T-helper 2 cell treated with Interferon-gamma antibody and Interleukin-4, amounts not matched to agents 5 μg/mL and 100 μg/mL, for 36 hours (primary cell): ENCODE measurements at places on chromosomes 3 and 15.

GRCh38 chr3:39275963-39276593, 3.8 kb downstream of the CX3CR1 start:
- no peak for DNase-seq

DNA sequence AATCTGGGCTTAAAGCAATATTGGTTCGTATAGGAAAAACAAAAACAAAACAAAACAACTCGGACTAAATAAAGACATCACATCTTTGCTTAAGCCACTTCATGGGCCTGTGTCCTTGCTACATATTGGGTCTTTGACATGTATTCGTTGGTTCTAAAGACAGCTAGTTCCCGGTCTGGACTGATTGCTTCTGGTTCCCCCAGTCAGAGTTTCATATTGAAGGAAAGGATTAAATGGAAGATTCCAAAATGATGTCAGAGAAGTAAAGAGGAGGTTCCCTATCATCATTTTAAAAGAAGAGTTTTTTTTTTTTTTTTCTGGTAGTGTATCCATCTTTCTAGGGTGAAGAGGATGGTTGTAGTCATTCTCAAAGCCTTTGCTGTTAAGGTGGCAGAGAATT, 2.3 kb downstream of the OXSR1 start:
- DNase-seq: no peak

GRCh38 chr15:95485367-95485766, 845.1 kb upstream of the NR2F2 start:
- no peak for DNase-seq

- no peak for DNase-seq
These were observed 20.7 kb downstream of the RASA2 start for GRCh38 chr3:141507392-141508066.

DNA sequence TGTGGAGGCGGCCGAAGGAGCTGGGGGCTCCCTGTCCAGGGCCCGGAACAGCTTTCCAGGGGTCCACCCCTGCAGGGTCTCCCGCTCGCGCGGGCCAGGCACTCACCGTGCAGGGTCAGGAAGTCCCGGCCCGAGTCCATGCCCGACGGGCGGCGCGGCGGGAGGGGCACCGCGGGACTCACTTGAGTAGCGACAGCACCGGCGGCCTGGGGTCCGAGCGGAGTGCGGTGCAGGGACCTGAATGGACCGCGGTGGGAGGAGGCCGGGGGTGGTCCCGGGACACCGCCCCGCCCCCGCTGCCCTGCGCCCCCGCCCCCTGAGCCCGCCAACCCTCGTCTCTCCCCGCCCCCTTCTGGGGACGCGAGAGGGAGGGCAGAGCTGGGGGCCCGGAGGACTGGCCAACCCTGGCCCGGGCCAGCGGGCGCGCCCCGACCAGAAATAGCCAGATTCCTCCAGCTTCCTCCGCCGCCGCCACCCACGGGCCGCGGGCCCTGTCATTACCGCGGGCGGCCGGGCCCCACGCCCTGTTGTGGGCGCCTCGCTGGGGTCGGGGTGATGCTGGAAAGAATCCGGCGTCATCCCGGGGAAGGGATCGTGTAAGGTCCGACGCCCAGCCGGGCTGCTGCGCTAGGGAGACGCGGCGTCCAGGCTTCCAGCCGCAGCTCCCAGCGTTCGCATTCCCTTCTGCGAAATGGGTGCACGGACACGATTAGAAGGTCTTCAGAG, at the start of gene PLCD1:
Gene PLCD1, minus strand, starts transcription at position 243 of the 726 bp plus-strand sequence. Its CDS starts 103 bp downstream, at position 140.
- DNase-seq: peak; percentile 28

- no peak for DNase-seq
These were observed 132.6 kb upstream of the LIPC start for GRCh38 chr15:58298879-58299850.

DNA sequence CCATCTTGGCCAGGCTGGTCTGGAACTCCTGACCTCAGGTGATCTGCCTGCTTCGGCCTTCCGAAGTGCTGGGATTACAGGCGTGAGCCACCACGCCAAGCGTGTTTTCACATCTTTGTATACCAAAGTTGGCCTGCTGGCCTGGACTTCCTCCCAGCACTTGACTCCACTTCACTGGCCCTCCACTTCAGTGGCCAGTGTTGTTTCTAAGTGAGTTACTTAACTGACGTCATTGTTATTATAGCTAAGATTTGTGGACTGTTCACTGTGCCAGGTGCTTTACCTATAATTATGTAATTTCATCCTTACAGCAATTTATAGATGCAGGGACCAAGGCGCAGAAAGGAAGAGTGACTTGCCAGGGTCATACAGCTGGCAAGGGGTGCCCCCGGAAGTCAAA, 52.0 kb downstream of the HRH1 start:
- no peak for DNase-seq

GRCh38 chr15:56677271-56677670, 56.0 kb downstream of the ZNF280D start:
- DNase-seq: no peak
